ENCODE measurements at places on chromosomes 2 and 18. TPM values are rescaled to one million over a fixed set of nuclear protein-coding genes. Genes with fewer than 3 reads are reported as not detected.

GRCh38 chr2:185227391-185227790 lies 511.2 kb upstream of the FSIP2 start:
- DNase-seq = no peak

DNA sequence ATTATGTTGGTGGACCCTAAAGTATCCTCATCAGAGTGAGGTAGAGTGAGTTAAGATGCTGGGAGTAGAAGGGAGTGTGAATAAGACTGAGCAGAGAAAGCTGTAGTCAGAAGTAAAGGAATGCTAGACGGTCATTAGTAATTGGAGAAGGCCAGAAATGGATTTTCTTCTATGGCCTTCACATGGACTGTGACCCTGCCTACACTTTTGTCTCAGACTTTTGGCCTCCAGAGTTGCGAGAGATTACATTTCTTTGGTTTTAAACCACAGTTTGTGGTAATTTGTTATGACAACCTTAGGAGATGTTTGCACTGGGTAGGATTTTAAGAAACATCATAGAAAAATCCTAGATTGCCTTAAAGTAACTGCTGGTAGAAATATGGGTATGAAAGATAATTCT lies 1267.7 kb upstream of the TMEFF2 start:
- no peak for DNase-seq

DNA sequence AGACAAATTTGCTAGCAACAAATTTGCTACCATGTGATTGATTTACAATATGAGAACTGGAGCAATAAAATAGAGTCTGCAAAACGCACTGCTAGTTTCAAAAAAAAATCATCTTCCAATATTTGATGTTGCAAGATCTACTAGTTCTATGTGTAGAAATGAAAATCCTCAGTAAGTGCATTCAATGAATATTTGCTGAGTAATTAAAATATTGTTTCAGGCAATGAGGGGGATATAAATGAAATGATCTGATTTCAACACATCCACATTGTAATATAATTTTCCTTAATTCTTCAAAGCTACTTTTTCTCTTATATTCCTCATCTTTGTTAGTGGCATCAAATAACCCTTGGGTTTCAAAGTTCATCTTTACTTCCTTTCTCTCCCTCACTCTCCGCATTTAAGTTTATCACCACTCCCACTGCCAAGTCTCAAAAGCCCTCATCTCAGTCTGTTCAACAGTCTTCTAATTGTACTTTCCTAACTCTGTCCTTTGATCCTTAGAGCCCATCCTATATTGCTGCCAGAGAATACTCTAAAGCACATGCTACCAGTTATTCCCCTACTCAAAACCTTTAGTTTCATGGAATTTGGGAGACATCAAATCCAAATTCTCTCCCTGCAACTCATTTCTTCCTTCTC lies 6.2 kb downstream of the OSGEPL1 start:
- DNase-seq = no peak

DNA sequence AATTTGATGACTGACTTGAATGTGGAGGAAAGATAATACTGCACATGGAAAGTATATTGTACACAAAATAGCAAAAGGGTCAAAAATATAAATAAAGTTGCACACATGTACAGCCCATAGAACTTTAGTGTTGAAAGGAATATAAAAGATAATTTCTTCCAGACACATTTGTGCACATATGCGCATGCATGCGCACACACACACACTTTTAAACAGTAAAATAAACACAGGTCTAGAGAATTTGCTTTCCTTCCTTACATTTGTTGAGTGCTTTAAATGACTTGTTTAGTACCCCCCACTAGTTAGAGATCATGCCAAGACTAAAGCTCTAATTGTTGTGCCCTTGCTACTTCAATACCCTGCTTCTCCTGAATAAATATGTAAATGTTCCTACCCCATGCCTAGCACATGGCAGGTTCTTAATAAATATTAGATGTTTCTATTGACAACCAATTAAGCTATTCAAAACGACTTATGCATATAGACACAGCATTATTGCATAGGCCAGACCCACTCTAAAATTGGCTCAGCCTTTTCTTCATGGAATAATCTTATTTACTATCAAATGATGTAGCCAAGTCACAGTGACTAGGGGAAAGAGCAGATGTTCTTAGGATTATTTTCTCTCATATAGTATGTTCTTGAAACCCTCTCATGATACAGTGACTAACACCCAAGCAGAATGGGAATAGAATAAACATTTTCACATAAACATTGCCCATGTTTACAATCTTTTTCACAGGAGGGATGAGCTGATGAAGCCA lies 165.5 kb upstream of the ACVR2A start:
- DNase-seq = no peak

GRCh38 chr2:68774569-68775271 lies 40.1 kb downstream of the ARHGAP25 start:
- DNase-seq = no peak

DNA sequence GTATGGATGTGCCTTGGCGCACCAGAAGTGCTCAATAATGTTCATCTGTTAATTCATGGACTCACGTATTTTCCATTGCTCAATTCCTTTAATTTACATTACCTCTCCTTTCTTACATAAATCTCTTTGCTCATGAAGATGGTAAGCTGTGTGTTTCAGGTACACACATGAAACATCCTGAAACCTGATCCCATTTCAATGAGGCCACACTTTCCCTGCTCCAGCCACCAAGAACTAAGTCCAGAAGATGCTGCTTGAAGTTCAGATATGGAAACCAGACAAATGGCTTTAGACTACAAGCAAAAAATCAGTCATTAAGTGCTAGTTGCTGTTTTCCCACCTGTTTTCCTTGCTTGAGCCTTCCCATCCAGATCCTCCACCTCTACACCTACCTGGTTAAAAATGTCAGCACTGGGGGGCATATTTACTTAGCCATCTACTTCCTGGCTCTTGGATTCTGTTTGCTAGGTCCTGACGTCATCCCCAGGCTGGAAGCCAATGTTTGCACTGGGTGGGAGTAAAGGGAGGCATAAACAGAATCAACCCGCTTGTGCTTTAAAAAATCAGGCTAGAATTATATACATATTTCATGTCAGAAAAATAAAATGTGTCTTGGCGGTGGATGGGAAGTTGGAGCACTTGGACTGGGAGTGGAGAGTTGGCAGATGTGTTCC lies 309.7 kb downstream of the OSR1 start:
- no peak for DNase-seq

Gene SERPINB4
- not detected for total RNA-seq

GRCh38 chr2:79511320-79511951 lies 1.4 kb upstream of the CTNNA2 start:
- DNase-seq = peak; percentile 50

GRCh38 chr2:78928502-78928901 lies 97.0 kb upstream of the REG3G start:
- DNase-seq = no peak

Gene REG1B
- total RNA-seq = not detected

Gene SERPINB11
- not detected for total RNA-seq

Gene AMER3
- not detected for total RNA-seq

Gene CIAO1
- 88.3 TPM for total RNA-seq

Gene LONRF2
- 12.1 TPM for total RNA-seq

DNA sequence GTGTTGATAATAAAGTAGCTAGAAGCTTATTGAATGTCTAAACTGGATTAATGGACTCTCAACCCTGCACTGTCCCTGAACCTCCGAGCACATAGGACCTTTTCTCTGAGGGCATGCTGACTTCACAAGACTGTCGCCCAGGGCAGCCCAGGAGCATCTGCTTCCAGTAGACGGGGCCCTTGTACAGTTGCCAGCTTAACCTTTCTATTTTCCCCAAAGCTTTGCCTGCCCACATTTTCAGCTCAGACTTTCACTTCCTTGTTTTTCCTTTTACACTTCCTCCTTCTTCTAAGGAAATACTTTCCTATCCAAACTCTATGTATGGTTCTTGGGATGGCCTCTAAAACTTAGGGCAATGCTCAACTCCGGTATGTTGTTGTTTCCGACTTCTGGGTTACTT lies 1.3 kb downstream of the VWA3B start:
- DNase-seq = no peak

Gene GREB1
- total RNA-seq = 57.6 TPM

Gene ANO7
- total RNA-seq = 0.37 TPM

DNA sequence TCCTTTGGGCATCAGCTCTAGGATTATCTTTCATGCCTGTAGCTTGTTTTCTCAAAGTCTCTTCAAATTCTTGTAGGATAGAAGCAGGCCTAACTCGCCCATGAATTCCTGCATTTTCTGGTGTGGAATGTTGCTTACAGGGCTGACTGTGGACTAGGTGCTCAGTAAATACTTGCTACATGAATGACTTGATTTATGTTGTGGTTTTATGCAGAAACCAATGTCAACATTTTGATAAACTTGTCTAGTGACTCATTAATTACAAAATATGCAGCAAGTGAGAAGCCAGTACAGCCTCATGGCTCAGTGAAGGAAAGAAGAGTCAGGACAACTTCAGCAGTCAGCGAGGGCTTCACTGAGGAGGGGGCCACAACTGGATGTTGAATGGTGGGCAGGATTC lies 110.6 kb upstream of the SIX2 start:
- no peak for DNase-seq

Gene FBXO48
- total RNA-seq = 0.83 TPM

Gene ELOA2
- total RNA-seq = not detected

DNA sequence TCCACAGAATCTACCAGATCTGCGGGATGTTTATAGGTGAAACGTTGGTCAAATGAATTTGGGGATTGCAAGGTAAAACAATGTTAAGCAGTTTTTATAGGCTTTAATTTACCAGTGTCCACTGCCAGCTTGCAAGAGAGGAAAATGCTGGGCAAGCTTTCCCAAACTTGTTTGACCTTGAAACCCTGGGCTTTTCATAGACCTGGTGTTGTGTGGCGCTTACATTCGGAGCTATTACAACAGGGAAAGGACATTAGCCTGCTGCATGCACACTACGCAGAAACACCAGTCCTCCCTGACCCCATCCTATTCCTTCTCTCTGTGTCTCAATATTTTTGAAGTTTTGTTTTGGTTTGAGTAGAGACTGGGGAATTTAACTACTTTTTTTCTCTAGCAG lies 59.6 kb upstream of the AGPS start:
- peak; percentile 37 for DNase-seq

DNA sequence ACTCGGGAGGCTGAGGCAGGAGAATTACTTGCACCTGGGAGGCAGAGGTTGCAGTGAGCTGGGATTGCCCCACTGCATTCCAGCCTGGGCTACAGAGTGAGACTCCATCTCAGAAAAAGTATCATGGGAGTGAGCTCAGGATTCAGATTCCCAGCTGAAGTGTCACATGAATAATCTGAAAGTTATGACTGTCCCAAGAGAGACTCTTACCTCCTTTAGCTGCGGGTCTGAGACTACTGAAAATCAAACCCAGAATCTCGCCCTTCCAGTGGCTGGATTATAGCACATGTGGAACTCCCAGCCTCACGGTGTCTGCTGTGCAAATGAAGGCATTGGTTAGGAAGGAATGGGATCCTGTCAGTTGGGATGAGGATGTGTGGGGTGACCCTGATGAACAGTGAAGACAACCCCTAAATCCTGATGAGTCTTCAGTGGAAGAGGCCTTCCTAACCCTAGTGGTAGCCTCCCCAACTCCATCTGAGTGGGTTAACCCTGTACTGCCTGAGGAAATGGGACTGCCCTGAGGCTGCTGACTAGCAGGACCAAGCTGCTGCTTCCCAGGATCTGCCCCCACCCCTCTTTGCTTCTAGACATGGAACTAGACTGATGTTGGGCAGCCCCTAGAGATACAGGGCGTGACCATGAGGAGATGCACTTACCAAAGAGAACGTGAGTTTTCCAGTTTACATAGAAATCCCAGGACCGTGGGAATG lies 16.5 kb downstream of the BOK start:
- DNase-seq = no peak

GRCh38 chr18:37361335-37362157 lies 204.1 kb downstream of the CELF4 start:
- DNase-seq = no peak

Gene COPS7B
- total RNA-seq = 19.6 TPM

Measured in SK-MEL-5 (cell line).